ENCODE measurements at places on chromosomes 7 and 10. TPM values are rescaled to one million over a fixed set of nuclear protein-coding genes. Genes with fewer than 3 reads are reported as not detected.

Gene ZNF804B
- total RNA-seq, result not detected

Gene NOD1
- total RNA-seq, result 5.4 TPM

Gene KAZALD1
- 22.4 TPM for total RNA-seq

Gene OGDHL
- total RNA-seq, result 0.38 TPM

Gene EBLN1
- not detected for total RNA-seq

Gene ACTL6B
- total RNA-seq, result not detected

Gene NEBL
- 0.19 TPM for total RNA-seq

Data from regular cardiac myocyte (primary cell).